ENCODE measurements at places on chromosomes 1 and 21.

DNA sequence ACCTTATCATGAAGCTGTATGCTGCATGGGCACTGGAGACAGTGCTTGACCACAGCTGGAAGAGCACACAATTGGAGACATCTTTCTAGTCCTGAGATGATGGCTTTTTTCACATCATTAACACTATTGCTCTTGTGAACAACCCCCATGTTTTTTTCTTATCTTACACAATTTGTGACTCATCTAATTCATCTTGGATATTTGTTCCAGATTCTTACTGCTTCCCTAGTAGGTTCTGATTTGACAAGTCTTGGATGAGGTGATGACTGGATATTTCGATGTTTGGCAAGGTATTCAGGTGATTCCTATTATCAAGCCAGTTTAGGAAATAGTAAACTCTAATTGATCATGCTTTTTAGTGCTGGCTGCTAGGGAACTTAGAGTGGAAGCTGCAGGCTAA lies 23.7 kb downstream of the HLX start:
- DNase-seq: no peak

DNA sequence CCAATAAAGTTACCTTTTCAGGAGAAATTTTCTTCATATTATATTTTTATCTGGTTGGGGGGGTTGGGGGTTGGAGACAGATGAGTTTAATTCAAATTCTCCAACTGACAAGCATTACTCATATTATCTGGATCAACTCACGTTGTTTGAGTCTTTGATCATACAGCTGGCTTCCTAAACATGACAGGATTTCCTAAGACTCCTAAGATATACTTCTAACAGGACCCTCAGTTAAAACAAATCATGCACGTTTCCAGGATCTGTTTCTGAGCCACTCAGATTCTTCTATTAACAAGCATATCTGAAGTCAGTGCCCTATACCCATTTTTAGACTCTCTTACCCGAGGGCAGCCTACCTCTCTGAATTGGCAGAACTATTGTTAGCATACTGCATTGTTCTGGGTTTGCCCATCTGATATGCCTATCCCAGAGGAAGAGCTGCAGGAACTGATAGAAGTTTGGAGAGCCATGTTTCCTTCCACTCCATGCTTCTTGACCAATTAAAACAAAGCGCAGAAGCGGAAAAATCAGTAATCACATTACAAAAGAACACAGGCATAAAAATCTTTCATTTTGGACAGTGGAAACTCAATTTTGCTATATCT lies 653.9 kb downstream of the LTN1 start:
- DNase-seq: no peak

DNA sequence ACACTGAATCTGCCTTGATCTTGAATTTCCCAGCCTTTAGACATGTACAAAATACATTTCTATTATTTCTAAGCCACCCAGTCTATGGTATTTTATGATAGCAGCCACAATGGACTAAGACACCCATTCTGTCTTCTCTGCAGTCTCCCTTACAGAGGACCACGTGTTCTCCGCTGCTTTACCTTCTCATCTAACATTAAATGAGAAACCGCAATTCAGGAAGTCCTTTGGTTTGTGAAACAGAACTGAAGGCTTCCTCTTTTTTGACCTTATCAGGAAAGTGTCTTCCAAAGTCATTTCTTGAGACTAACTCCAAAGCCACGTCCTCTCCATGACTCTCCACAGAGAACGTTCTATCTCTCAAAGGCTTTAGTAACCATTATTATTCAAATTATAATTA lies 560.1 kb downstream of the OMA1 start:
- no peak for DNase-seq

DNA sequence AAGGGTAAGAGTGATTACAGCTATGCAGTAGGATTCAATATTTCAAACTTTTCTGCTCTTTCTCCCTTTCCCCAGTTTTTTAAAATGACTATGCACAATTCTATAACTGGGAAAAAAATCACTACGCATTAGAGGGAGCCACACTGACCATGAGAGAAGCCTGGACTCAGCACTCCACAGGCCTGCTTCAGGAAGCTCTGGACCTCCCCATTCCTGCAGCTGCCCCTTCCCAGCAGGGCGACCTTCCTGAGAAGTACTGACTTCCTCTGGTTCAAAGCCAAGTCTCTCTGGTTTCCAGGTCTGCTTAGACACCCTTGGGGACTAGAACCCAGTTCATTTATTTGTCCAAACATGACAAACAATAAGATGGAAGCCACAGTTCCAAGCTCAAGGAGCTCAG lies 42.0 kb upstream of the CLSTN1 start:
- DNase-seq: no peak

DNA sequence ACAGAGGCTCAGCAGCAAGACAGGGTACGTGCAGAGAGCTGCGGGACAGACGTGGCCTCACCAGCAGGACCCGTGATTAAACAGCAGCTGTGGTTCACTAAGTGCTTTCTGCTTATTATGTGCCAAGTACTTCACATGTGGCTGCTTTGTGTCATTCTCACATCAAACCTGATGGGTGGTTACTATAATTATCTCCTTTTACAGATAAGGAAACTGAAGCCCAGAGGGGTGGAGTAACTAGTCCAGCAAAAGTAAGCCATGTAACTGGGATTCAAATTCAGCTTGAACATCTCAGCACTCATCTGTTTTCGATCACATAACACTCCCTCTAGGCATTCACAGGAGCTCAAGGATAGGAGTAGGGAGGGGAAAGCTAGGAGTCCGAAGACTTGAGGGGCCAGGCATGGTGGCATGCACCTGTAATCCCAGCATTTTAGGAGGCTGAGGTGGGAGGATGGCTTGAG lies 50.8 kb upstream of the CLIC4 start:
- no peak for DNase-seq

- DNase-seq: no peak
Measured at GRCh38 chr1:33443080-33443704, 12.3 kb upstream of the PHC2 start.

- peak; percentile 2 for DNase-seq
Measured at GRCh38 chr1:115976062-115976920, at the start of gene SLC22A15. Gene SLC22A15, plus strand, starts transcription at chr1:115976513. Its CDS starts 115 bp downstream, at chr1:115976628.

DNA sequence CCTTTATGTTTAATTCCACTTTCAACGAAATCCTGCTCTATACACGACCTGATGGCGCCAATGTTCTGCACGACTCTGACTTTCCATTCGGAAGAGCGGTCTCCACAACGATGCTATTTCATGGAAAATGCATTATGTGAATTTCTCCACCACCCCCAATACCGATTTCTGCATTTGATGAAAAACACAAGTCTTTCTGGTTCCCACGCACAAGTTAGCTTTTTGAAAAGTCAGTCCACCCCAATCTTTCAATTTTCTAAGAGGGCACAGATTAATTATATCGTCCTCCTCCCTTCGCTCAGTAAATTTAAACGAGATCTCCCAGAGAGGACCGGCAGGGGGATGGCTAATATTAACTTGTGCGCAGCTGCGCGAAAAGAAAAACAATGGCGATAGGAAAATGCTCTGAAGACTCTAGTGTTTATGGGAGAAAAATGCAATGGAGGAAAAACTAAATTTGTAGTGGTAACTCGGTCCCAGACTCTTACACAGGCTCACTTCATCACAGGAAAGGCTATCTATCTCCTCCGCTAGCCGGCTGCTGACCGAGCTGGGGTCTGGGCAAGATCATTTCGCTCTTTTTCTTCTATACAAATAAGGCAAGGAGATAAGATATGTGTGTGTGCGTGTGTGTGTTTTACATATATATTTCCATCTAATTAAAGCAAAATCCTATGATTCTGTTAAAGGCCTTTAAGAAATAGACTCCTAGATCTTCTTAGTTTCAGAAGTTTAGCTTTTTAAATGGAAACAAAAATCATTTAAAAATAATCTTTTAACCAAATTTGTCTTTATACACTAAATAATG lies 1.2 kb upstream of the LHX8 start:
- DNase-seq: no peak

DNA sequence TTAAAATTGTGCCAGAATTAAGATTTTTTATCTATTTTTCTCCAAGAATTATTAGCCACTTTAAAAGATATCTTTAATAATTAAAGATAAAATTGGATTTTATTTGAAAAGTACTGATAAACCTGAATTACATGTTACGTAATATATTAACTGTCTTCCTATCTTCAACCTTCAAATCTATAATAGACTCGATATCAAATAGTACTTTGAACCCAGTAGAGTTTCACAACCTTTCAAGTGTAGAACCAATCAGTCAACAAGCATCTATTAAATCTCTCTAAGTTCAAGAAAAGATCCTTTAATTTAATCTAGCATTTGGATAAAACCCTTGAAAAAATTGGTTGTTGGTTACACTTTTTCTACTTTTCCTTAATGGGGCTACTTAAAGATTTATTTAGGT lies 271.4 kb downstream of the GPR52 start:
- no peak for DNase-seq

DNA sequence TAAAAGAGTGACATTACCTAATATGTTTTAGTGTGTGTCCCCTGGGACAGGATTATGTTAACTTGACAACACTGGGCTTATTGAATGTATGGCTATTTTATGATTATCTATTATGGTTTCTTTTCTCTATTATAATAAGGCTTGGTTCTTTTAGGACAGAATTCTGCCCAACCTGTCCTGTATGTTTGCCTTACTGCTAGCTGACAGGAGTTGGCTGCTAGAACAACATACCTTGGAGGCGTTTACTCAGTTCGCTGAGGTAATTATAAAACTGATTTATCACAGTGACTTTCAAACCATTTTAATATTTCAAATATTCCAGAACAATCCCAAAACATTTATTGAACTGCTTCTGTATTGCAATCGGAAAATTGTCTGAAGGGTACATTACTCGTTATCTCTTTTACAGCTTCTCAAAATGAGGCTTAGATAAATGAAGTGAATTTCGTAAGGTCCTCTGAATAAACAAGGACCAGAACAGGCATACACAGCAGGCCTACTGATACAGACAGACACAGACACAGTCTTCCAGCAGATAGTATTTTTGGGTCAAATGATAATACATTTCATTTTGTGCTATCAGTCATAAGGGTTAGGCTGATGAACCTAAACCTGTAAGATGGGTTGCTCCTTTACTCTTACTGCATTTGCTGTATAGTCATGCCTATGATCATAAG lies 44.2 kb downstream of the SCYL3 start:
- no peak for DNase-seq

- no peak for DNase-seq
Measured at GRCh38 chr1:42847721-42848460, 1.5 kb downstream of the ZNF691 start.

GRCh38 chr1:32798679-32799416 lies 18.3 kb downstream of the YARS1 start:
- DNase-seq: no peak

- DNase-seq: no peak
Measured at GRCh38 chr1:240190881-240191401, 99.3 kb downstream of the FMN2 start.

GRCh38 chr1:58755468-58755872 lies 28.4 kb downstream of the JUN start:
- DNase-seq: no peak

DNA sequence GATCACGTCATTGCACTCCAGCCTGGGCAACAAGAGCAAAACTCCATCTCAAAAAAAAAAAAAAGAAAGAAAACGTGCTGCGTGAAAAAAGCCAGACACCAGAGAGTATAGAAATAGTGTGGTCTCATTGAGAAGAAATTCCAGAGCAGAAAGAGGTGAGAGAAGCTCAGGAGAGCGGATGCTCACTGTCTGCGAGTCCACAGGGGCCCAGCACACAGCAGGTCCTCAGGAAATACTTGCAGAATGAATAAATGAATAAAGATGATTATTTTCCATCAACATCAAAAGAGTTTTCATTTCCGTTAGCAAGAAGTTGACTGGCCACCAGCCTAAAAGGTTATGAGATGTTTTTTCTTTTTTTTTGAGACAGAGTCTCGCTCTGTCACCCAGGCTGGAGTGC lies 14.4 kb downstream of the CASP9 start:
- DNase-seq: no peak

- no peak for DNase-seq
Measured at GRCh38 chr1:41329662-41330587, 31.3 kb upstream of the FOXO6 start.

DNA sequence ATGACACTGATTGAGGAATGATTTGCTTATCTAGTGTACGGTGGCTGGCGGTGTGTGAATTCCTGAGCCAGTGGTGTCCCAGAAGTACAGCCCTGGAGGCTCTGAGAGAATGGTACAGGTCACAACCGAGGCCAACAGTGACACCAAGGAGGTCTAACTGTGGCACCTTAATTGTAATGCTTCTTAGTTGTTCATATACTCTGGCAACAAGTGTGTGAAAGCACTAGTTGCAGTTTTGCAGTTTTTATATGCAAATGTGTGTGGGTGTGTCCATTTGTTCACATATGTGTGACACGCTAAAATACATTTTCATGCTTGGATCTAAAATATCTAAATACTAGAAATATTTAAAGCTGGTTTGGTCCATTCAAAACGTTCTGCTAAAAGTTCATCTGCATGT lies 185.3 kb upstream of the FMN2 start:
- no peak for DNase-seq

- no peak for DNase-seq
Measured at GRCh38 chr1:87478231-87478630, 149.6 kb downstream of the LMO4 start.

DNA sequence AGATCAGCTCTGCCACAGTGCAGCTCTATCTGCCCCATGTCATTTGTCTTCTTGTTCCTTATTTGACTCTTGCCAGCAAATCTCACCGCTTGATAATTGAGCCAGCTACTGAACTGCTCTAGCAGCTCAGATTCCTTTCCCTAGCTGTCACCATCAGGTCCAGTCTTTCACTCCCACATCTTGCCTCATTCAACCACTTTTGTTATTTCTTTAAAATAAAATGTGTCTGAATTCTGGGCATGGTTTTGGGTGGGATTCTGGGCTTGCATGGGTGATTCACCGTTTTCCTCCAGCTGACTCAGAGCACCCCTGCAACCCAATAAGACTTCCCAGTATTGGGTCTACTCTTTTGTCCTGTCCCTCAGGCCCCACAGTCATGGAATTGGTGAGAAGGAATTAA lies 215.7 kb downstream of the DSCAM start:
- no peak for DNase-seq

DNA sequence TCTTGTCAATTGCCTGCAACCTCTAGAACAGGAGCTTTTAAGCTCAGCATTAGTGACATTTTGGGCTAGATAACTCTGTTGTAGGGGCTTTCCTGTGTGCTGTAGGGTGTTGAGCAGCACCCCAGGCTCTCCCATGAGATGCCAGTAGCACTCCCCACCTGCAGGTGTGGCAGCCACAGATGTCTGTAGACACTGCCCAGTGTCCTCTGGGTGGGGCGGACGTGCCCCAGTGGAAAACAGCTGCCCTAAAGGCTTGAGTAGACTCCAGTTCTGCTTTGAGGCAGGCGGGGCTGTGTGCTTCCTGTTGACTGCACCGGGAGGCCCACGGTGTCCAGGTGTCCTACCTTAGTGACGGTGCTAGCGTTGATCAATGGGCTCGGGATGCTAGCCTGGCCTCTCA lies 16.9 kb upstream of the PWP2 start:
- DNase-seq: no peak

- DNase-seq: no peak
Measured at GRCh38 chr1:74964508-74965102, 169.6 kb upstream of the LHX8 start.

DNA sequence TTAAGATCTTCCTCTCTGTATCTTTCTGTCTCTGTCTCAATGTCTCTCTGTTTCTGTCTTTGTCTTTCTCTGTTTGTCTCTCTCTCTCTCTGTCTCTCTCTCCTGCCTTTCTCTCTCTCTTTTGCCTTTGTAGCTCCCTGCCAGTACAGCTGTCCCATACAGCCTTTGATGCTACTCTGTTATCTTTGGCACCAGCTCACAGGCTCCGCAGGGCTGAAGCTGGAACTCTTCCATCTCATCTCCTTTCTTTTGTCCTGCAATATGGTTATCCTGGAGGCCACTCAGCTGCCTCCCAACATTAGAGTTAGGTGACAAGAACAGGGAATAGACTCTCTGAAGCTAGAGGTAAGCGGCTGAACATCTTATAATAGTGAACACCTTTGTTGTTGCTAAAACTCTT lies 354.3 kb upstream of the NEGR1 start:
- DNase-seq: no peak

Data from stimulated activated CD8-positive, alpha-beta memory T cell treated with anti-CD3 and anti-CD28 coated beads, Interleukin-4, amount 100 ng/mL, for 1 hour (primary cell).